ENCODE measurements at places on chromosomes 2 and 18.

- DNase-seq = no peak
Measured at GRCh38 chr2:228373191-228373590, 191.7 kb upstream of the SPHKAP start.

DNA sequence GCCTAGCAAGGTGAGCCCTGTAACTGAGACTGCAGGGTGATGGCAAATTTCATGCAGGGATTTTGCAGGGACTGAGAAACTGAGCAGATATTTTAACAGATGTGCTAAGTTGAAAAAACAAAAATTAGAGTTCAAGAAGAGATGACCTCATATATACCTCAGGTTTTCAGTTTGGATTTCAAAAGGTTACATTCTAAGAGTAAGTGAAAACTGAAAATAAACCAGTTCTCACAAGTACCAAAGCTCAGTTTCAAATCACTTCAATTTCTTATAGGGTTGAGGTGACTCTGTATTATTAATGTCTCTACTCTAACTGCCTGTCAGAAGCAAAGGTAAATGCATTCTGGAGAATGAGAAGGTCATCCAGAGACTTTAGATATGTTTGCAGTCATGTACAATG is 237.4 kb upstream of the VRK2 start:
- no peak for DNase-seq

GRCh38 chr18:40812981-40813515 is 1142.0 kb upstream of the PIK3C3 start:
- DNase-seq = no peak

DNA sequence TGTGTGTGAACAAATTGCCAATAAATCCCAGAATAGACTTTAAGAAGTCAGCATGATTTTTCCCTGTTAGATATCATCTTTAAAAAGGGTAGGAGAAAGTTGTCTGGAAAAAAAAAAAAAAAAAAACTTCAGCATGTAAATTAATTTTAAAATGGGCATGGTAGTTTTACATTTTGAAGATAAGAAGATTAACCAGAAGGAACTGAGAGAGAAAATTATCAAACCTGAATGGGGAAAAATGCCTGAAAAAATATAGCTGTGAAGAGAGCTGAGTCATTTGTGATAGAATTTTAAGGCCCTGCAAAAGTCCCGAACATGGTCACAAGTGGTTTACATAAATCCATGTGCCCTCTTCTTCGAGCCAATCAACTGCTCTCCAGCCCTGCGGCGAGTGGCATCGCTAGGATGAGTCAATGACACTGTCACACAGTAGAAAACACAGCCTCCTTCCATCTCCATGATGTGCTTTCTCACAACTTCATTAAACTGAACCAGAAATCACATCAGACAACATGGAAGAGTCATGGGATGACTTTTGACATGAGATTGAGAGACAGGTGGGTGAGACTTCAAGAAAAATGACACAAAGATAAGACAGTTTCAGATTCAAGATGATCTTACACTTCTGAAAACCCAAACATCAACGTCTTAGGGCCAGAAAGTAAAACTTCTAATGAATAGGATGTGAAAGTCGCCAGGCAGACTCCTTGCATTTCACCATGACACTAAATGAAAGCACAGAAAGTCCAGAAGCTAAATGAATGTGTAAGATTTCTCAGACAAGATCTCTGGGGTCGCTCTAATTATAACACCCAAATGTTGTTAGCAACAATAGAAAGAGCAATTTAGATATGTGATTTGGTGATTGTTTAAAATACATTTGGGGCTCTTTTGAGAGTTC is 273.0 kb upstream of the ID2 start:
- DNase-seq = no peak

DNA sequence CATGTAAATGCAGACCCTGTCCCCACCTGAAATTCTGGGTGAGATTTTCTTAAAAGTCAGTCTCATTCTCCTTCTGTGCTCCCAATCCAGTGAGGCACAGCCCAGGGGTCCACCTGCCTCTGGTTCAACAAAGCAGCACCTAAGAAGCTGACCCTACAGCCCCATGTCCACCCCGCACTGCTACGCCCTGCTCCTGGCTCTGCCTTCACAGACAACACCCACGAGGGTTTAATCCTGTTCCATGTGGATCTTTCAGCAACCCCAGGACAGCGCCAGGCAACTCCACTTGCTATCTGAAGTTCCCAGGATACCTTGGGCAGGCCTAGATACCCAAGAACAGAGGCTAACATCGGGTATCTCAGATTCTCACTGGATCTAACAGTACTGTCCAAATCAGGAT is 44.9 kb downstream of the HDLBP start:
- no peak for DNase-seq

DNA sequence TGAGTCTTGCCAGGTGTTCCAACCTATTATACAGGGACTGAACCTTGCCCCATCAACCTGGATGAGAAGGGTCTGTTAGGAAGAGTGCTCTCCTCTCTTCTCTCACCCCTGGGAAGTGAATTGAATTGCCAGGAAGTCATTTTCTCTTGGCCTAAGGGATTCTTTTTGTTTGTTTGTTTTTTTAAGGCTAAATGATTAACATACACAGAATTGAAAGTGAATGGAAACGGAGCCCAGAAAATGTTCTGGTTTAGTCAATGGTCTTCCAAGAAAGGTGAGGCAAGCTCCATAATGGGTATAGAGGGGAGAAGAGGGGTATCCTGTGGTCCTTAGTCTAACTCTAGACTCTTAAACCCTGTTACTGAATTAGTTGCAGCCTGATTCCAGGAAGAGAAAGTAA is 189.1 kb downstream of the FSHR start:
- DNase-seq = no peak

DNA sequence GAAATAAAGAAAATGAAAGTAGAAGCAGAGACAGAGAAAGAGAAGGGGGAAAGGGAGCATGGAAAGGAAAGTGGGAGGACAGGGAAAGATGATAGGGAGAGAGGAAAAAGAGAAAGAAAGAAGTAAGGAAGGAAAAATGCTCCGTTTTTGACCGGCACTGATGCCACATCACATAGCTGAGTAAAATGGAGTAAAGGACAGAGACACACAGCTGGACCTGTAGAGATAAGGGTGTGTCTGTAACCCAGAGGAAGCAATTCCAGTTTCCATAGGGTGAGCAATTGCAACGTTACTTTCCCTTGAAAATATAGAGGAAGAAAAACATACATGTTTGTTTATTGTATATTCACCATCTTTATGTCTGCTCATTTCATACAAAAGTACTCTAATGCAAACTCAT is 1866.9 kb upstream of the PIK3C3 start:
- no peak for DNase-seq

GRCh38 chr2:126653109-126653508 is 2.8 kb upstream of the GYPC start:
- DNase-seq = no peak

- no peak for DNase-seq
Measured at GRCh38 chr2:86646865-86647264, 23.2 kb upstream of the RNF103 start.

GRCh38 chr2:363824-364470 is 76.1 kb upstream of the ALKAL2 start:
- DNase-seq = no peak

GRCh38 chr2:62374301-62375112 is 131.5 kb downstream of the TMEM17 start:
- no peak for DNase-seq

GRCh38 chr2:181268174-181268867 is 188.9 kb upstream of the ITGA4 start:
- no peak for DNase-seq

- no peak for DNase-seq
Measured at GRCh38 chr2:216664593-216665034, 30.7 kb downstream of the IGFBP5 start.

DNA sequence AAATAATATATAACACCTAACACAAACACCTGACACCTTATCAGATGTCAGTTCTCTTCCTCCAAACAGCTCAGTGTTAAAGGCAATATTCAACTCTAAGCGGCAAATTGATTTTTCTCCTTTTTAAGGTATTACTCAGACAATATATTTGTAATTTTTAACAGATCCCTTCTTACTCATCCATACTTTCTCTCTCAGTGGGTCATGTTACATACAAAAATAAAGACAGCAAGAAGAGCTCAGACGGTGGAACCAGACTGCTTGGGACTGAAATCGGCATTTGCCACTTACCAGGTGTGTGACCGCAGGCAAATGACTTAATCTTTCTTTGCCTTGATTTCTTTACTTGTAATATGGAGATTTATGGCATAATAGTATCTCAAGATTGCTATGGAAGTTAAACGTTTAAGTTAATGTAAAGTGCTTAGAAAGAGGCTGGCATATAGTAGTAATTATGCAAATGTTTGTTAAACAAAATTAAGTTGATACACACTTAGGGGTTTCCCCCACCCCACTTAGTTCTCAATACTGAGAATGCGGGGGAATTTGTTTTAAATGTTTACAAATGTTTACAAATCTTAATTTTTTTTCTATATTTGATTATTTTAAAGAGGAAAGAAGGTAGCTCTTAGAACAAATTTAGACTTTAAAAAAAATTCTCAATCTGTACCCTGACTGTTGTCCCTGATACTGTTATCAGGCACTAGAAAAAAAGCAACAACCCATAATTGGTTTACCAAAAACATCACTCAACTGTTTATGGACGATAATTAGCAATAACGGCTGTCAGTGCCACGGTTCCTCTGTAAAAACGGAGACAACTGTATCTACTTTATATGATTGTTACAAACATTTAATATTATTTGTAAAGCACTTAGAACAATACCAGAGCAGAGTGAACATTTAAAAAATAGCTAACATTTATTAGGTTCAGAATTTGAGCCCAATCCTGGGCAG is 25.6 kb downstream of the MAP3K2 start:
- no peak for DNase-seq

- DNase-seq = no peak
Measured at GRCh38 chr18:46163091-46163490, 58.9 kb downstream of the HAUS1 start.

GRCh38 chr2:45709137-45709536 is 57.7 kb downstream of the PRKCE start:
- DNase-seq = no peak

DNA sequence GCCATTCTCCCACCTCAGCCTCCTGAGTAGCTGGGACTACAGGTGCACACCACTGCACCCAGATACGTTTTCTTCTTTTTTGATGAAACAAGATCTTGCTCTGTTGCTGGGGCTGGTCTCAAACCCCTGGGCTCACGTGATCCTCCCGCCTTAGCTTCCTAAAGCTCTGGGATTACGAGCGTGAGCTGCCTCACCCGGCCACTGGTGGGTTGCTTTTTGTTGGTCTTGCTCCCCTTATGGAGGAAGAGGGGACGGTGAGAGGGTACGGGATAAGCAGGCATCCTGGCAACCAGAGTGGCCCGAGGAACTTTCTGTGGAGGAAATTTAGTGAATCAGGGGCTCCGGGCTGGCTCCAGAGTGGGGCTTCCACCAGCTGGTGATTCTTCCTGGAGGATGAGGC is 222.3 kb downstream of the HDAC4 start:
- no peak for DNase-seq

DNA sequence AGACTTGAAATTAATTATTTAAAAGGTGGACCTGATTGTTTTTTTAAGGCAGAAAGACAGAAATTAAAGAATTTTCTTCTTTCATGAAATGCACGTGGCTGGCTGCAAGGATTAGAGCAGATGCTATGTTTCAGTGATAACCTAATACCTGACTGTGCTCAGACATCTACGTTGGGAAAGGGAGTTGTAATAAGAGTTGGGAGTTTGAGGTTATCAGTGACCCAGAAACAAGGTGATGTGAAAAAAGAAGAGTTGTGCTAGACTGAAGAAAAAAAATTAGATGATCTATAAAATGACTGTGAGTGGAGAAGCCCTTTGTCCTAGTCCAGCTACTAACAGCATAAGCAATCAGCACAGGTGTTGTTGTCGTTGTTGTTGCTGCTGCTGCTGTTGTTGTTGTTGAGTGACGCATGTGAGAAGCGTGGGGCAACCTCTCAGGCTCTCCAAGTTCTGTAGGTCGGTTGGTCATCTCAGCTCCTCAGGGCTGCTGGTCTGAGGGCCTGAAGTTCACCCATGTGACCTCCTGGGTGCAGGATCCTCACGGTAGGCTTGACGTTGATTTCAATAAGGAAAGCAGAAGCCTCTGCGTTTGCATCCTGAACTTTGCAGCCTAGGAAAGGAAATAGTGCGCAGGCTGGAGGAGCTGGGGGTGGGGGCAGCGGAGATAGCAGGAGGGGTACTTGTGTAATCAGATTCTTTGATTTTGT is 7.6 kb downstream of the POU3F3 start:
- no peak for DNase-seq

DNA sequence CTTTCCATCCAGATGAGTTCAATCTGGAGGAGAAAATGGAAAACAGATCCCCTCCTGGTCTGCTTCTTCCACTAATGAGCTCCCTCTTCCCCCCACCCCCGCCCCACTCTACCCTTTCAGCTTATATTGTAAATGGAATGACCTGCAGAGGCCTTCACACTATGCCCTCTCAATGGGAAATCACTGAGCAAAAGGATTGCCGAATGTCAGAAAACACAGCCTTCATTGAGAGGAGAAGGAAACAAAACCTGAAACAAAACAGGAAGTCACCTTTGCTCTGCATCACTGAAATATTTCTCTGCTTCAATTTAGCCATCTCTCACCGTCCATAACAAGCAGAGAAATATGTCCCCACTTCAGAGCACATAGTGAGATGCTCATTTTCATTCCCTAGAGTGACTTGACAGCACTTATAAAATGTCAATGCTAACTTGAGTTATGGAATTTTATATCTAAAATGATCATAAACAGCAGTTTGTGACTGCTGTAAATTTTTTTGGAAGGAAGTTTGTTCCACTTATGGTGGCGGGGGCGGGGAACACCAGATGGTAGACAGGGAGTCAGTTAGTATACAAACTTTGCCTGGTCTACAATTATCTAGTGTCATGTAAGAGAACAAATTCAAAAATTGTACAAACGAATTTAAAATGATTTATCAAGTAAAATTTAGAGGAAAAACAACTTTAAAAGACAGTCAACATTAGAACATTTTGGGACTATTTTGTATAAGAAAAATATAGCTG is 1.8 kb upstream of the FRZB start:
- DNase-seq = no peak

GRCh38 chr2:158695305-158695704 is 99.8 kb upstream of the DAPL1 start:
- DNase-seq = no peak

DNA sequence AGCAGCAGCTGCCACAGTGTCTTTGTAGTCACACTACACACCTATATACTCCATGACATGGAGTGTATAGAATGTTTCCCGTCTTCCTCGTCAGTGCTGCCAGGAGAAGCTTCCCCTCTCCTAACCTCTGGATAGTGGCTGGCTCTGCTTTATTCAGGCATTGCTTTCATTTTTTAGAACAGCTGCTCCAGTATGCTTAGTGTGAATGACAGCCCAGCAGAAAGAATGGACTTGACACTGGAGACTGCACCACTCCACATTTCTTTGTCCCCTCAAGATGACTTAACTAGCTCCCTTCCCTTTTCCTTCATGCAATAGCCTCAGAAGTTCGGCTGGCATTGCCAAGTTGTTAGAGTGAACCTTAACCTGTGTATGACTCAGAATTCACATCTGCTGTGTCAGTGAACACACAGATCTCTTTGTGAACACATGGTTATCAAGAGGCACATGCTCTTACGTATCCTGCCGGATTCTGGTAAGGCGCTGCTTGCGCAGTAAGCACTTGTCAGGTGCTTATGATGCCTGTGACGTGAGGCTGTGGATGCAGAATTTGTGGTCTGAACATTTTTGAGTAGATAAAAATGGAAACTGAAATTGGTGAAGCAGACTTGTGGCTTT is 73.9 kb downstream of the NEDD4L start:
- DNase-seq = no peak
